Fibroblast of skin of scalp (primary cell): ENCODE measurements at places on chromosomes 3 and 15.

DNA sequence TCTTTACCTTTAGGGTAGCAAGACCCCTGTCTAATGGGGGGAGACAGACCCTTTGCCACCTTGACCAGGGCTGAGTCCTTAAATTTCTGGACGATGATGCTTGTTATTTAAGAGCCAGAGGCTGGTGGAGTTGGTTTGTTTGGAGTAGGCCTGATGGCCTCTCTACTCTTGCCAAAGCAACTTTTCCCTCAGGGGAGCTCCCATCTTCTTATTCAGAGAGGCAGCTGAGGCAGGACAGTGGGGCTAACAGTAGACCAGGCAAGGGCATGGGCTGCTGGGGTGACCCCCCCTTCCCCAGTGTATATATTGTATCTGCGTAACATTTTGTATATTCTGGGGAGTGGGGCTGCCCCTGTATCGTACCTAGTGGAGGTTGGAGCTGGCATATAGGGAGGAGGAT, 10.3 kb downstream of the RPS17 start:
- no peak for DNase-seq

DNA sequence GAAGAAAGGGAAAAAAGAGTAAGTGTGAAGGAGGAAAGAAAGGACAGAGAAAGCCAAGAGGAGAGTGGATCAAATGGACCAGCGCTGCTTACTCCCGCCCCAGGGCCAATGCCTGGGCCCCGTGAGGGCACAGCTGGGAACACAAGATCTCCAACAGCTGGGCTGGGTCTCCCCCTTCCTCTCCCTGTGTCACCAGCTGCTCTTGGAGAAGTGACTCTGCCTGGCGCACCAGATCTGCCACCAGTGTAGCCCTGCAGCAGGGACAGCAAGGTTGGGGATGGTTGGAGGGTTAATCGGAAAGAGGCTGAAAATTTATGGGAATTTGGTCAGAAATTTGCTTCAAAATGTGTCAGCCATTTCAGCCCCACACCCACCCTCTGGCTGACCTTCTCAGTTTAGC, 8.4 kb downstream of the CDAN1 start:
- DNase-seq, result no peak

DNA sequence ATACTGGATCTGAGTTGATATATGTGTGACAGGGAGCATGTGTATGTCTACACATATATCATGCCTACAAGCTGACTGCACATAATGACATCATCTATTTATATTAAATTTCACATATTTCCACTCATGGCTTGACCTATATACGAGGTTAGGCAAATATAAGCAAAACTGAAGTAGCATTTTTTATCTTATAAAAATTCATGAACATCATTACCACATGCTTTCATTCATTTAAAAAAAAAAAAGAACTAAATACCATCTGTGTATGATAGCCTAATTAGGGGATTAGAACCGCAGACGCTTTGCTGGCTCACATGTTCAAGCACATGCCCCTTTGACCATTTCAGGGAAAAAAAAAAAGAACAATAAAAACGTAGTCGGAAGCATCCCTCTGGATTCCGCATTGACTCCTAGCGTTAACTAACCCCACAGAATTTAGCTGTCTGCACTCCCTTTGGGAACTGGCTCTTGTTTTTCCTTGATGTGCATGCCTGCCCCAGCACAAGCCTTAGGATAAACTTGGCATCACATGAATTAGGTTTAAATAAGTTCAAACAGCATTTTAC, 888.4 kb downstream of the ROBO1 start:
- peak; percentile 61 for DNase-seq

GRCh38 chr3:136162322-136162721, 33.8 kb downstream of the MSL2 start:
- no peak for DNase-seq
